ENCODE measurements at places on chromosomes 4 and X.

DNA sequence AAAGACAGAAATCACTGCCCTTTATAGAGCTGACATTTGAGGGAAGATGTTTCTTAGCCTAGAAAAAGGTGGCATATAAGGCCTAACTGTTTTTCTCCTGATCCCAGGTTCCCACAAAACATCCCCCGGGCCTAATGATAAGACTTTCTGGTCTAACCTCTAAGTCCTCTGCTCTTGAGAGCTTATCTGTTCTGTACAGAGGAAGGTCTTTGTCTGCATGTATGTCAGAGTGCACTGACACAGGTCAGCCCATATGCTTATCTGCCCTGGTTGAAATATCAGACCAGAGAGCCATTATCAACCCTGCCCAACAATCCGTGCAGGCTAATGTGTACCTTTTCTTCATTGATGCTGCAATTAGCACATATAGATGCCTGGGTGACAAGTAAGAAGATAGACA, 76.2 kb downstream of the ARHGEF9 start:
- DNase-seq: no peak

GRCh38 chr4:1856943-1857699, 1.2 kb upstream of the LETM1 start:
- DNase-seq: no peak

- no peak for DNase-seq
Measured at GRCh38 chrX:68424719-68425118, 8.6 kb downstream of the OPHN1 start.

DNA sequence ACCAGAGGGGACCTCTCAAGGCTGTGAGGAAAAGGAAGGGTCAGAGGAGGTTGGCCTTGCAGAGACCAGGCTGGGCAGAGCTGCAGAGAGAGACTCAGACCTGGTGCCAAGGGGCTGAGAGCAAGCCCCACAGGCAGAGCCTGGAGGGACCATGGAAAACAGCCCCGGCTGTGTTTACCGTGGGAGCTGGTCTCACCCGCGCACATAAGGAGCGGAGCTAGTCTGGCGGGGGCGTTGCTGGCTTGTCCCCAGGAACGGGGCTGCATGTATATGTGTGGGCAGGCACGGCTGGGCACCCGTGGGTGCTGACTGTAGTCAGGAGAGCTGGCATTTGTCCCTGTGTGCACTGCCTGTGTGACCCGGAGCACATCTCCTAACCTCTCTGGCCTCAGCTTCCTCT, 45.7 kb downstream of the C4orf50 start:
- no peak for DNase-seq

DNA sequence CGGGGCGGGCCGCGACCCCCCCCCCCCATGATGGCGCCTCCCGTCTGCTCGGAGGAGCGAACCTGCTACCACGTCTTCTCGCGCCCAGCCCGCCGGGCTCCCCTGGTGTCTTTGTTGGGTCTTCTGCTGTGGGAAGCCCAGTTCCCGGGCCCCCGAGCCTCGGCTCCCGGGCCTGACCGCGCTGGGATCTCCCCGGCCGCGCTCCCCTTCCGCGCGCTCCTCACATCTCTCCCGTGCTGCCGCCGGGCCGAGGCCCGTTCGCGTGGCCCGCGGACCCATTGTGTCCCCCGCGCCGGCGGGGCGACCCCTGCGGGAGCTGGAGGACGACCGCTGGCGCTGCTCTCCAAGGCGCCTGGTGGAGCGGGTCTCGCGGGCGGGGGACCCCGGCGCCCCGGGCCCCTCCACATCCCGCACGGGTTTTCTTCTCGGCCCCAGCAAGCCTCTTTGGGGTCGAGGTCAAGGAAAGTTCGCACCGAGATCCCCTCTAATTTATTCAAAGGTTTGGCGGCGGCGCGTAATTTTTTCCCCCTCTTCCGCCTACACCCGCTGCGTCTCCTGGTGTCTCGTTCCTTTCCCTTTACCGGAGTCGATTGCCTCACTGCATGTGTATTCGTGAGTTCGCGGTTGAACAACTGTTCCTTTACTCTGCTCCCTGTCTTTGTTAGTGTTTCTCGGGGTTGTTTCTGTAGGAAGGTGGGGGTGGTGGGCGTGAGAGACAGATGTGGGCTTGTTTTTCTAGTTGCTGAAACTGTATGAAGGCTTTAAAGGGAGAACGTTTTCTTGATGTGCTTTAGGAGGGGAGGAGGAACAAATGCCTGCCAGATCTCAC, 770 bp downstream of the SMAD1 start:
- DNase-seq: peak; percentile 49

GRCh38 chr4:83340692-83341343, 6.2 kb upstream of the HPSE start:
- DNase-seq: no peak

GRCh38 chr4:2804973-2805501, 12.2 kb downstream of the SH3BP2 start:
- DNase-seq: no peak

GRCh38 chrX:39242187-39242586, 440.9 kb downstream of the MID1IP1 start:
- no peak for DNase-seq

DNA sequence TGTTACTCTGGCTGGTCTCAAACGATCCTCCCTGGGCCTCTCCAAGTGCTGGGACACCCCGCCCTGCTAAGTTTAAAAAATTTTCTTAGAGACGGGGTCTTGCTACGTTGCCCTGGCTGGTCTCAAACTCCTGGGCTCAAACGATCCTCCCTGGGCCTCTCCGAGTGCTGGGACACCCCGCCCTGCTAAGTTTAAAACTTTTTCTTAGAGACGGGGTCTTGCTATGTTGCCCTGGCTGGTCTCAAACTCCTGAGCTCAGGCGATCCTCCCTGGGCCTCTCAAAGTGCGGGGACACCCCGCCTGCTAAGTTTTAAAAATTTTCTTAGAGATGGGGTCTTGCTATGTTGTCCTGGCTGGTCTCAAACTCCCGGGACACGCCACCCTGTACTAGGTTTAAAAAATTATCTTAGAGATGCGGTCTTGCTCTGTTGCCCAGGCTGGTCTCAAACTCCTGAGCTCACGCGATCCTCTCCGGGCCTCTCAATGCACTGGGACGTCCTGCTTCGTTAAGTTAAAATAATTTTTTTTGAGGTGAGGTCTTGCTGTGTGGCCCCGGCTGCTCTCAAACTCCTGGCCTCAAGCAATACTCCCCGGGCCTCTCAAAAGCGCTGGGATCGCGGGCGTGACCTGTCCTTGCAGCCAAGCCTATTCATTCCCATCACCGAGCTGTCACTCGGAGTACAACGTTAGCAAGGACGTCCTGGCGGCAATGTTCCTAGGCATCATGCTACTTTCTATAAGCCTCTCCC, 1.1 kb downstream of the SLC25A6 start:
- DNase-seq: no peak

DNA sequence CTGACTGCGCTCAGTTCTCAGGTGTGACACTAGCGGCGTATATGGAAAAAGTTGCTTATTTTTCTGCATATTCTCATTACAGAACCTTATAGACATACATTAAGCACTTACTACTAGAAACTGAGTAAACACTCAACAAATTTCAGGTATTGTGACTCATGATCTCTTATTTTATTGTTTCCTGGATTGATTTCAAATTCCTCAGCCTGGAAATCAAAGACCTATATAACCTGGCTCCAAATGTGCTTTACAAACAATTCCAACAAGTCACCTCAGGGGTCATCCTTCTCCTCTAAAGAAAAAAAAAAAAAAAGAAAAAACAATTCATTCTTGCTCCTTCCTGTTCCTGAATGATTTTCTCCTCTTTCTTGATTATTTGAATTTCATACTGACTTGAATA, 152.3 kb downstream of the ADAM29 start:
- DNase-seq: no peak

DNA sequence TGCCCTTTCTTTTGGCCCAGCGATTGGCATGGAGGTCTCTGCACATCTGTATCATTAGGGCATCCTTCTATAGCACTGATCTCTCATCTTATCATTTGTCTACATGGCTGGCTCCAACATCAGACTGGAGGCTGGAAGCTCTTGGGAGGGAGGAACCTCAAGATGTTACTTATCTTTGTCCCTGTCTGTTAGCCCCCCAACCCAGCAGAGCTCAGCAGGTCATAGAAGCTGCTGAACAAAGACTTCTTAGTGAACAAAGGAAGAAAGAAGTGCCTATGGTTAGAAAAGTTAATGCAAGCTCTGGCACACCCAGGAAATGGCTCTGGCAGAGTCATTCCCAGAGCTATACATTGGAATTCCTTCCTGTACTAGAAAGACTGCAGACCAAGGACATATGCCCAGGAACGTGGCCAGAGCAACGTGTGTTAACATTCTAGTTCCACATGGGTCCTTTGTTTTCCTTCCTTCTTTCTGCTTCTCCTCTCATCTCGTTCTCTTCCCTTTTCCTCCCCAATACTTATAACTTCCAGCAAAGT, 74.0 kb downstream of the SEL1L3 start:
- no peak for DNase-seq

DNA sequence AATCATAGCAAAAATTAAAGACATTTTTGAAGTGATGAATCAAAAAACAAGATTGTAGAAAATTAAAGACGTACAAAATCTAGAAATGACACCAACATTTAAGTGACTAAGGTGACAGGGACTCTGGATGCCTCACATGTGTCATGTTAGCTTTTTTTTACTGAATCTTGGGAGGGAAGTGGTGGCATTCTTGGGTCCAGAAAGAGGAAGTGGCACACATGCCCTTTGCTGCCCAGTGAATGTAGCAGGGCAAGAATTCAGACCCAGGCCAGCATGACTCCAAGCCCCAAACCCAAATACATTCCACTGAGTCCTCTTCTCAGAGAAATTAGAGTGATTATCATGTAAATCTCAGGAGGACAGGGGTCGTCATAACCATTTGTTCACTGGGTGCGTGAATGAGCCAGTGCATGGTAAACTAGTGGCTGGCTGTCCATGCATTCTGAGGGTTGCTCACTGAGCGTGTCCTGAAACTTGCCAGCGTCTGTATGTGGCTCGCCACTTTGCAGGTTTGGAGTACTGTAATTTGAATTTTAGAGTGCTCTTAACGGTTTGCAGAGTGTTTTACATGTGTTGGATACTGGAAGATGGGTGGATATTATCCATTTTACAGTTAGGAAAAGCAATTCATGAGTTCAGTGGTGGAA, 55.4 kb upstream of the TBC1D14 start:
- no peak for DNase-seq

DNA sequence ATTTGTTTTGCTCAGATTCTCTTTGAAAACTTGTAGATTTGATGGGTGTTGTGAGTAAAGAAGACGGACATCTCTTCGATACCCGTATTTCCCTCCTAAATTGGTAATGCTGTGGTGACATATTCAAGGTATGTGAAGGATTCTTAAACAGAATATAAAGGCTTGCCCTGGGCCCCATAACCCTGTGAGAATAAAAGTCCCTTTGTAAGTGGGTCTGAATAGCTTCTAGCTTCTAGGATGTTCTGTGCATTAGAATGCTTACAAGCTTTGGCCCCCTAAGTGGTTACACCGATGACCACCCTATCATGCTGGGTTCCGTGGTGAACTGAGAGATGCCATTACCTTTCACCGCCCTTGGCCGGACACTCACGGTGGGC, 574 bp upstream of the MOB1B start:
- no peak for DNase-seq

GRCh38 chr4:168152837-168153500, 60.6 kb downstream of the ANXA10 start:
- no peak for DNase-seq

DNA sequence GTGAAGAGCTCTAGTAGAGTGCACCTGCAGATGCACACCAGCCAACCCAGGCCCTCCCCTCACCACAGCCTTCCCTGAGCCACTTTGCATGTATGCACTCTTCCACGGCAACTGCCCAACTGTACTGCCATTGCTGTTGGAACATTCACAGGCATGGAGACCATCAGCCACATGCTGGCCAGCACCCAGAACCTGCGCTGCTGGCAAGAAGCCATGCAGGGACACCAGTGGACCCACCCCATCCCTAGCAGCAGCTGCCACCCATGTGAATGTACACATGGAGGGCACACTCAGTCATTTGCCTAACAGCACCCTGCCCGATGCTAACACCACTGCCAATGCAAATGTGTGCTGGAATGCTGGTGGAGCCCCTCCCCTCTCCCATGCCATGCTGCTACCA, 35.6 kb downstream of the FAM47B start:
- no peak for DNase-seq

DNA sequence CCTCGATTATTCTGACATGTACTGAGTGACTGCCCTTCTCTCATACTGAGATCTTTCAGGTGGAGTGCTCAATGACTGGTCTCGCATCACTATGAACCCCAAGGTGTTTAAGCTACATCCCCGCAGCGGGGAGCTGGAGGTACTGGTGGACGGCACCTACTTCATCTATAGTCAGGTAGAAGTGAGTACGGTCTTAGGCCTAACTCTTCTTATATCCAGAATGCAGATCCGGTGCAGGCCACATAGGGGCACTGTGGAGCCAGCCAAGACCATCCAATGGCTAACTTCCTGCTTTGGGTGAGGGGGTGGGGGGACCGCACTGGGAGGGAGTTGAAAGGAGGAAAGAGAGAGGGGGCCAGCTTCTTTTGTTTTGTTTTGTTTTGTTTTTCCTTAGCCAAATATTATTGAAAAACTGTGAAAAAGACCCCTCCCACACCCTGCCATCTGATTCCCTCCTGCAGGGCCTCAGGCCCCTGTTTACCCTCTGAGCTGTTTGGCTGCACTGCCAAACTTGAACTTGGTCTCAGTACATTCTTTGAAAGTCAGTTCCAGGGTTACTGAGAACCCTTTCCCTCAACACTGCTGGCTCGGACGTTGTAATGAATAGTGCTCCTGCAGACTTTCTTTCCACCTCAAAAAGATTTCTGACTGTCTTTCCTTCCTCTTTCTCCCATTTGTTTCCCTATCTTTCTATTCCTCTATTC, 16.2 kb downstream of the AWAT2 start:
- no peak for DNase-seq

GRCh38 chr4:121789960-121790829, 10.9 kb upstream of the EXOSC9 start:
- peak; percentile 53 for DNase-seq

GRCh38 chr4:107183155-107183774, 147.2 kb upstream of the DKK2 start:
- DNase-seq: peak; percentile 43

GRCh38 chr4:1727117-1728031, 6.1 kb downstream of the TACC3 start:
- no peak for DNase-seq

GRCh38 chr4:26141051-26141721, 179.6 kb upstream of the RBPJ start:
- DNase-seq: no peak

DNA sequence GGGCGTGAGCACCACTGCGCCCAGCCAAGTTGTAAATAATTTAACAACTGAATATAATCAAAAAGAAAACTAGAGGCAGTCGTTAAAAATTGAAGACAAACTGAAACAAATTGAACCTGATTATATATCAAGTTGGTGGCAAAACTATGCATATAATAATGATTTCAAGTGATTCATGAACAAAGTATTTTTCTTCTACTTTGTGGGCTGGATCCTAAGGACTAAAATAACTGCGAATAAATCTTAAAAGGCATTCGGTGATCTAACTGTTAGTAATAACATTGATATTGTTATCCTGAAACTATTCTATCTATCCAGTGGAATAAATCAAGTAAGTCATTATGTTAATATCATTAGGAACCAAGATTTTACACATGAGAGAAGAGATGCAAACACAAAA, 21.2 kb upstream of the USP9X start:
- no peak for DNase-seq

GRCh38 chr4:20592663-20593062, 107.6 kb upstream of the PACRGL start:
- DNase-seq: no peak
